Right lobe of liver (tissue), 6 donors: ENCODE measurements at places on chromosomes 3 and 15.

GRCh38 chr15:25624504-25625177 is 185.8 kb upstream of the UBE3A start:
- DNase-seq = no peak

GRCh38 chr3:43004282-43004681 is 25.2 kb downstream of the GASK1A start:
- DNase-seq = no peak

DNA sequence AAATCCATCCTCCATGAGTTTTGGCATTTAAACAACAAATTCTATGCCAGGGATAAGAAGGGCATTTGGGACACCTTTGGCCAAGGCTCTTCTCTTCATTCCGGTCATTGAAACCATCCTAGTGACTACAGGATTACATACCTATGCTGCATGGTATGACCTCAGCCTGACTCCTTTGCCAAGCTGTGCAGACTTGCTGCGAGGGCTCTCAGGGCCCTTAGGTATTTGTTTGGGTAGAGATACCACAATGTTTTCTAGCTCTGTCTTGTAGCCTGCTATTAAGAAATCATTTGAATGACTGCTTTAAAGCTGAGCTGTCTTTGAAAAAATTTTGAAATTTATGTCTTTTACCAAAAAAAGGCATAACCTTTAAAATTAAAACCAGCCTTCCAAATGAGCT is 749.8 kb upstream of the SGO1 start:
- no peak for DNase-seq

DNA sequence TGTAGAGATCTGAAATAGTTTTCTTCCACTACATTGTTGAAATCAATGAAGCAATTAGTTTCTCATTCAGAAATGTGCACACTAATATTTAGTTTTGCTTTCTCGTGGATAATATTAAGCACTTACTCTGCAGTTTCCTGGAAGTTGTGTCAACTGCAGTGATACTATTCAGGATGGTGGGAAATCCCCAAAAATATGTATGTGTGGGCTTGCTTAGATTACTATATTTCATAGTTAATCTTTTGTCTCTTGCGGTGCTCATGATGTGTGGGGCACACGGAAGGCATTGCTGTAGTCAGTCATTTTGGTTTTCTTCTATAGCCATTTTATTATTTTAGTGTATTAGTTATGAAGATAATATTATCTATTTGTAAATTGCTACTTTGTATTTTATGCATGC is 19.7 kb downstream of the RAB11A start:
- no peak for DNase-seq

- no peak for DNase-seq
Observed at GRCh38 chr3:126433105-126433430, 38.4 kb downstream of the CFAP100 start.

GRCh38 chr3:25589104-25589782 is 75.5 kb downstream of the TOP2B start:
- no peak for DNase-seq

- DNase-seq = no peak
Observed at GRCh38 chr15:101501703-101502373, 12.3 kb upstream of the PCSK6 start.

- no peak for DNase-seq
Observed at GRCh38 chr15:83733206-83733605, 79.3 kb downstream of the ADAMTSL3 start.

GRCh38 chr15:99436542-99437314 is 129.1 kb upstream of the MEF2A start:
- no peak for DNase-seq
